Naive thymus-derived CD4-positive, alpha-beta T cell (primary cell): ENCODE measurements at places on chromosomes 3 and 15.
A peak's percentile ranks its signal among the peaks of the same experiment; 100 is the strongest.

GRCh38 chr3:119160361-119160760 is 13.0 kb upstream of the UPK1B start:
- DNase-seq: no peak
- H3K4me1 ChIP-seq: no peaks in the 10 kb centered on the region
- H3K36me3 ChIP-seq: no peaks in the 10 kb centered on the region
- H3K27ac ChIP-seq: no peak overlapping the region

DNA sequence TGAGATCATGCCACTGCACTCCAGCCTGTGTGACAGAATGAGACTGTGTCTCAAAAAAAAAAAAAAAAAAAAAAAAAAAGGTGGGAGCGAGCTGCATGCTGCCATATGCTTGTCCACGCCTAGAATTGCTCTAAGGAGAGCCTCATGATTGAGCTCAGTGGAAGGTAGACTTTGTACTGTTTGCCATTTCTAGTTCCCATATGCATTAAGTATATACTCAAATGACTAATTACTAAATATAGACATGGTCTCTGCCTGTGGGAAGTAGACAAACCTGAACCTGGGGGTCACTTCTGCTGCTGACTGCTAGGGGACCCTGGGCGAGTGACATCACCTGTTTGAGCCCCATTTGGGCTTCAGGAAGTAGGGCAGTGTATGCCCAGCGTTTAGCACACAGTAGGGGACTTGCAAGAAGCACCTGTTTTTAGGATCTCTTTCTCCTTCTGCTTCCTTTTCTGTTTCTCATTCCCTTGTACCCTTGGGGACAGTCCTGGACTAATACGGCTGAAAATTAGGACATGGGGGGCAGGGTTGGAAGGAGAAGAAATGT is 27.2 kb downstream of the PRKCD start:
- H3K27ac ChIP-seq: no peak overlapping the region
- DNase-seq: no peak
- H3K36me3 ChIP-seq: peaks cover 69% of the 10 kb centered on the region
- no peaks in the 10 kb centered on the region for H3K4me1 ChIP-seq
- no peaks in the 10 kb centered on the region for H3K27me3 ChIP-seq
- H3K4me3 ChIP-seq: no peak overlapping the region

GRCh38 chr15:98853617-98854420 is 153.8 kb downstream of the PGPEP1L start:
- H3K4me1 ChIP-seq: peaks cover 20% of the 10 kb centered on the region
- no peaks in the 10 kb centered on the region for H3K27me3 ChIP-seq
- H3K36me3 ChIP-seq: no peaks in the 10 kb centered on the region
- H3K4me3 ChIP-seq: no peak overlapping the region
- no peak overlapping the region for H3K27ac ChIP-seq

GRCh38 chr15:80426316-80426715 is 22.1 kb downstream of the ARNT2 start:
- no peaks in the 10 kb centered on the region for H3K27me3 ChIP-seq
- no peaks in the 10 kb centered on the region for H3K4me1 ChIP-seq
- no peaks in the 10 kb centered on the region for H3K36me3 ChIP-seq
- no peak overlapping the region for H3K27ac ChIP-seq
- DNase-seq: no peak

- DNase-seq: no peak
- H3K4me3 ChIP-seq: no peak overlapping the region
- H3K4me1 ChIP-seq: no peaks in the 10 kb centered on the region
- H3K27me3 ChIP-seq: no peaks in the 10 kb centered on the region
- H3K27ac ChIP-seq: no peak overlapping the region
These were observed 40.5 kb downstream of the CEP63 start for GRCh38 chr3:134526319-134526718.

DNA sequence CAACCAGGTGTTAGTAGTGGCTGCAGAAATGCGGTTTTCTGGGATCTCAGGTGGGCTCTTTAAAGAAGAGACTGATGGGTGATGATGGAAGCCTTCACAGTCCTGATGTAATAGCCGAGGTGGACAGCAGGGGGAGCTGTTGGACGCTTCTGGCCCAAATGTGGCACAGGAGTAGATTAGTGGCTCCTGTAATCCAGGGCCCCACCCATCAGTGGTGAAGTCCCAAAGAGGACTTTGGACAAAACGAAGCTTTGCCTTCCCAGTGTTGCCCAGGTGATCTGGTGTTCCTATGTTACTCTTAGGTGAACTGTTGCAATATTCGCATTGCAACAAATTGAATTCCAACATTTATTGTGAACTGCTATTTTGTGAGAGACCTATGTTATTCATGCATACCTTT is 31.8 kb upstream of the MYZAP start:
- H3K27me3 ChIP-seq: no peaks in the 10 kb centered on the region
- H3K36me3 ChIP-seq: no peaks in the 10 kb centered on the region
- no peak overlapping the region for H3K4me3 ChIP-seq
- H3K4me1 ChIP-seq: peaks cover 15% of the 10 kb centered on the region
- DNase-seq: peak; percentile 52

DNA sequence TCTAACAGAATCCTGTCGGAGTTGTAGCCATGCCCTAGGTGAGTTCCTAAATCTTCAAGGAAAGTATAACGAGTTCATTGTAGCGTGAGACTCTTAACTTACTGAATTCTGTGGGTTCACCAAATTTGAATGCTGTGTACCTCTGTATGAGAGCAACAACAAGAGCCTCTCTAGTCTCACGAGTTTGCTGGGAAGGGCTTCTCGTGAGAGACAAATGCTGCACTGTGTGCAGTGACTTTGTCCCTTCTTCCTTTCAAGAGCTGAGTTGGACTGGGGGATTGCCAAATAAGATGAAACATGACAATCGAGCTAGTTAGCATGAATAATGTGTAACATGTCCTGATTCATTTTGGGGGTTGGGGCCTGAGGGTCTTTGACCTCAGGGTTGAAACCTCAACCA is 32.2 kb downstream of the KAT2B start:
- DNase-seq: no peak
- H3K36me3 ChIP-seq: peaks cover 26% of the 10 kb centered on the region
- no peak overlapping the region for H3K27ac ChIP-seq

DNA sequence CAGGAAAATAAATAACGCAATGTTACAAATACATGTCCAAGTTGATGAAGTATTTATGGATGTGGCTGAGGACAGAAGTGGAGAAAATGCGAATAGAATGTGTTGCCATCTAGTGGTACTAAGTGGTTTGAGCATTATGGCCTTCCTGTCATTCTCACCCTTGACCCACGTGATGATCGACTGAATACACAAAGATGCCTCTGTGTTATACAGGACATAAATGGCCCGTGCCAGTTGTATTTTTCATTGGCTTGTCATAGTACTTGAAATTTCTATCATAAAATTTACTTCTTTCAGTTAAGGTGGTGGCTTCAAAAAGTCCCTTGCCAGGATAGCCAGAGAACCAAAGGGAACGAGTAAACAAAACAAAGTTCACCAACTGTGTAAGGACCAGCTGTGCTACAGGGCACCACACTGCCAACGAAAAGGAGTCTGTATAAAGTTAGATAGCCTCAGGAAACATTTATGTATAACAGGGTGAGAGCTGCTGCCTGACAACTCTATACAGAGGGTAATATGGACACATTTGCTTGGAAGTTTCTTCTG is 103.7 kb downstream of the MYH15 start:
- no peak overlapping the region for H3K27ac ChIP-seq
